Large intestine (tissue), 12 donors: ENCODE measurements at places on chromosomes 6 and 20.

DNA sequence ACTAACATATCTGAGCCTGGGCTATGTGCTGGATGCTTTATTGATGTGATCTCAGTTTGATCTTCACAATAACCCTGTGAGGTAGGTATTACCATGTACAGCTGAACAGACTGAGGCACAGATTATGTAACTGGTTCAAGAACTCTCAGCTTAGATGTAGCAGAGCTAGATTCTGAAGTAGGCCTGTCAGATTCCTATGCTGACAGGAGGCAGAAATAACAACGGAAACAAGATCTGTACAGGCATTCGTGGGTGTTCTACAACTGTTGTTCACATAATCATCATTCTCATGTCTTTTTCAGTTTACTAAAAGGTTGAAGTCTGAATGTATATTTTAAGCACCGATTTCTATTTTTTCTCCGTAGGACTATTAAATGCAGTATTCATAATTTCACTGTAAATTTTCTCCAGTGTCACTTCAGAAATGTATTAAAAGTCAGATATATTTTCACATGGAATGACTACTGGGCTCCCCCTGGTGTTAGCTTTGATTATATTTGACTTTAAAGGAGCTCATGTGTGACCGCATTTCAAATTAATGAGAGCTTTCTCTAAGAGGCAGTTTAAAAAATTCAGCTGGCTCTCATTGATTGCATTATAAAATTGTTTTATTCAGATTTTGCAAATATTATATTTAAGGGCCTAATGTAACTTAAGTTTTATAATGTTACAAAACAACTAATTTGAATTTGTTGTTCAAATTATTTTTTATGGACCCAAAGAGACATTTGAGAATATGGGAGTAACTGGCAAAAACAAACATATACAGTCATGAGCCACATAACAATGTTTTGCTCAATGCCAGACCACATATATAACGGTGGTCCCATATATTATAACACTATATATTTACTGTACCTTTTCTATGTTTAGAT, 36.4 kb upstream of the SLC17A4 start:
- H3K27ac ChIP-seq: no peak overlapping the region
- no peak overlapping the region for H3K4me3 ChIP-seq
- H3K27me3 ChIP-seq: no peaks in the 10 kb centered on the region
- H3K4me1 ChIP-seq: no peaks in the 10 kb centered on the region
- DNase-seq: no peak

- no peak overlapping the region for H3K4me3 ChIP-seq
- H3K27ac ChIP-seq: no peak overlapping the region
- H3K27me3 ChIP-seq: no peaks in the 10 kb centered on the region
- no peaks in the 10 kb centered on the region for H3K36me3 ChIP-seq
- no peak for DNase-seq
These were observed 441.6 kb downstream of the HACE1 start for GRCh38 chr6:104418125-104418524.

GRCh38 chr6:74979065-74979766, 226.6 kb downstream of the COL12A1 start:
- DNase-seq: no peak
- H3K27ac ChIP-seq: no peak overlapping the region
- no peaks in the 10 kb centered on the region for H3K4me1 ChIP-seq
- no peaks in the 10 kb centered on the region for H3K36me3 ChIP-seq
- no peaks in the 10 kb centered on the region for H3K27me3 ChIP-seq

GRCh38 chr6:26594730-26595632, 1.8 kb upstream of the ABT1 start:
- H3K4me3 ChIP-seq: peak overlapping the region; percentile 94
- no peak for DNase-seq
- peaks cover 20% of the 10 kb centered on the region for H3K36me3 ChIP-seq
- H3K27ac ChIP-seq: peak overlapping the region; percentile 26
- H3K27me3 ChIP-seq: peaks cover 34% of the 10 kb centered on the region
- H3K4me1 ChIP-seq: peaks cover 9% of the 10 kb centered on the region

- no peaks in the 10 kb centered on the region for H3K4me1 ChIP-seq
- no peak overlapping the region for H3K27ac ChIP-seq
These were observed 112.8 kb upstream of the INSM1 start for GRCh38 chr20:20255099-20255498.

DNA sequence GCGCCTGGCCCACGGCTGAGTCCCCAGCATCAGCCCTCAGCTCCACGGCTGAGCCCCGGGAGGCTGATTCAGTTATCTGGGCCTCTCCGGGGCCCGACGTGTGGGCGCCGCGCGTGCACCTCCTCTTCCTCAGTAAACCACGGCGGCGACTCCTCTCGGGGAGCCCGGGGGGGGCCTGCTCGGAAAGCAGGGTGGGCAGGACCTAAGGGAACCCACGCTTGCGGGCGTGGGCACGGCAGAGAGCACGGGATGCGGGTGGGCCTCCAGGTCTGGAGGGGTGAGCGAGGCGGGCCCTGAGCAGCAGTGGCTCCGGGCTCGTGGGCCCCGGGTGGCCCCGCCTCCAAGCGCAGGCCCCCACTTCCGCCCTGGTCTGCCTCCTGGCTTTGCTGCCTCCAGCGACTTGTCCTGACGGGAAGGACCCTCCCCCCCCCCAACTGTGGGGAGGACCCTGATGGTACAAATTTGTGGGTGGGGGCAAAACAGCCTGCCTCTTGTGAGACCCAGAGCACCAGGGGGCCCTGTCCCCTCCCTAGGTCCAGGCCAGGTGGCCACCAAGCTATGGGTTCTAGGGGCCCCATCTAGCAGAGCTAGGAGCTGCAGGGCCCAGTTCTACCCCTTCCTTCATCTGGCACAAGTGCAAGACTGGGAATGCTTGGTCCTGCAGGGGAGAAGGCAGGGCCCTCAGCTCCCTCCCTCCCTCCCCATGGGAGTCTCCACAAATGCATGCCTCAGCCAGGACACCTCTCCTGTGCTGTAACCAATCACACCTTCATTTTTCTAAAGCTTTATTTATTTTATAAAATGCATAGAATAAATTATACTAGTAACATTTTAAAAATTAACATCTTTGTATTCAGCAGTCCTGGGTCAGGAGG, 16.9 kb downstream of the UCKL1 start:
- H3K36me3 ChIP-seq: peaks cover 68% of the 10 kb centered on the region
- no peak for DNase-seq
- no peak overlapping the region for H3K4me3 ChIP-seq
- H3K27ac ChIP-seq: no peak overlapping the region
- no peaks in the 10 kb centered on the region for H3K27me3 ChIP-seq

- H3K27me3 ChIP-seq: no peaks in the 10 kb centered on the region
- H3K27ac ChIP-seq: peak overlapping the region; percentile 62
- H3K36me3 ChIP-seq: no peaks in the 10 kb centered on the region
- peak; percentile 74 for DNase-seq
- H3K4me3 ChIP-seq: no peak overlapping the region
These were observed 3.1 kb upstream of the CEBPB start for GRCh38 chr20:50187403-50188051.

- H3K4me3 ChIP-seq: no peak overlapping the region
- no peaks in the 10 kb centered on the region for H3K4me1 ChIP-seq
- no peaks in the 10 kb centered on the region for H3K27me3 ChIP-seq
- no peak overlapping the region for H3K27ac ChIP-seq
- H3K36me3 ChIP-seq: no peaks in the 10 kb centered on the region
- DNase-seq: no peak
These were observed 139.8 kb downstream of the SOX4 start for GRCh38 chr6:21733311-21733710.

GRCh38 chr6:130841128-130841728, 14.0 kb downstream of the SMLR1 start:
- no peaks in the 10 kb centered on the region for H3K27me3 ChIP-seq
- H3K27ac ChIP-seq: no peak overlapping the region
- H3K4me3 ChIP-seq: no peak overlapping the region
- no peaks in the 10 kb centered on the region for H3K4me1 ChIP-seq

GRCh38 chr6:58113960-58114359, 796.5 kb downstream of the PRIM2 start:
- no peak overlapping the region for H3K27ac ChIP-seq
- H3K4me1 ChIP-seq: no peaks in the 10 kb centered on the region
- H3K4me3 ChIP-seq: no peak overlapping the region

- H3K4me1 ChIP-seq: no peaks in the 10 kb centered on the region
- H3K4me3 ChIP-seq: no peak overlapping the region
- no peaks in the 10 kb centered on the region for H3K27me3 ChIP-seq
- H3K27ac ChIP-seq: no peak overlapping the region
- DNase-seq: no peak
These were observed 219.0 kb downstream of the ERMARD start for GRCh38 chr6:169970306-169970988.

- no peaks in the 10 kb centered on the region for H3K36me3 ChIP-seq
- no peaks in the 10 kb centered on the region for H3K4me1 ChIP-seq
- no peak overlapping the region for H3K27ac ChIP-seq
These were observed 316.6 kb downstream of the RFPL4B start for GRCh38 chr6:112663698-112664097.

DNA sequence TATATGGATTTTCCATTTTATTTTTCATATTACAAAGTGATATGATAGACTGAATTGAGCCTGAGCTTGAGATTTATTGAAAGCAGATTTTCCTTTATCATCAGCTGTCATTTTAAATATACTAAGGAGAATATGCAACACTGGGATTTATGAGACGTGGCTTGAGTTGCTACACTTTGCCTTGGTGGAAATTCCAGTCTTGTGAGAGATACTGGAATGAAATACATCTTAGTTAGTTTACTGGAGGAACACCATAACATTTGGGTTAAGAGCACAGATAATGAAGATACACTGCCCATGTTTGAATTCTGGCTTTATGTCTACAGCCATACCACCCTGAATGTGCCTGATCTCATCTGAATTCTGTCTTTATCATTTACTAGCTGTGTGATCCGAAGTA, 86.5 kb upstream of the IFNGR1 start:
- no peaks in the 10 kb centered on the region for H3K36me3 ChIP-seq
- H3K4me3 ChIP-seq: no peak overlapping the region
- DNase-seq: no peak
- H3K27ac ChIP-seq: no peak overlapping the region
- H3K27me3 ChIP-seq: no peaks in the 10 kb centered on the region

DNA sequence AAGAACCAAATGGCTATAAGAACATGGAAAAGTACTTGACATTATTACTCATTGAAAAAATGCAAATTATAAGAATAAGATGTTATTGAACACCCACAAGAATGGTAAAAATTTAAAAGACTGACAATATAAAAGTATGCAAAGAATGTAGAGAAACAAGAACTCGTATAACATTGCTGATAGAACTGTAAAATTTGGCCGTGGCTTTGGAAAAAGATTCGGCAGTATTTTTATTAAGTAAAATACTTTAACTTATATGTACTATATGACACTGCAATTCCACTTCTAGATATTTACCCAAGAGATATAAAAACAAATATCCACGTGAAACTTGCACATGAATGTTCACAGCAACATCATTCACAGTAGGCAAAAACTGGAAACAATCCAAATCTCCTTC, 239.2 kb downstream of the TPBG start:
- H3K36me3 ChIP-seq: no peaks in the 10 kb centered on the region
- DNase-seq: no peak
- H3K27ac ChIP-seq: no peak overlapping the region
- no peak overlapping the region for H3K4me3 ChIP-seq
- H3K27me3 ChIP-seq: no peaks in the 10 kb centered on the region

DNA sequence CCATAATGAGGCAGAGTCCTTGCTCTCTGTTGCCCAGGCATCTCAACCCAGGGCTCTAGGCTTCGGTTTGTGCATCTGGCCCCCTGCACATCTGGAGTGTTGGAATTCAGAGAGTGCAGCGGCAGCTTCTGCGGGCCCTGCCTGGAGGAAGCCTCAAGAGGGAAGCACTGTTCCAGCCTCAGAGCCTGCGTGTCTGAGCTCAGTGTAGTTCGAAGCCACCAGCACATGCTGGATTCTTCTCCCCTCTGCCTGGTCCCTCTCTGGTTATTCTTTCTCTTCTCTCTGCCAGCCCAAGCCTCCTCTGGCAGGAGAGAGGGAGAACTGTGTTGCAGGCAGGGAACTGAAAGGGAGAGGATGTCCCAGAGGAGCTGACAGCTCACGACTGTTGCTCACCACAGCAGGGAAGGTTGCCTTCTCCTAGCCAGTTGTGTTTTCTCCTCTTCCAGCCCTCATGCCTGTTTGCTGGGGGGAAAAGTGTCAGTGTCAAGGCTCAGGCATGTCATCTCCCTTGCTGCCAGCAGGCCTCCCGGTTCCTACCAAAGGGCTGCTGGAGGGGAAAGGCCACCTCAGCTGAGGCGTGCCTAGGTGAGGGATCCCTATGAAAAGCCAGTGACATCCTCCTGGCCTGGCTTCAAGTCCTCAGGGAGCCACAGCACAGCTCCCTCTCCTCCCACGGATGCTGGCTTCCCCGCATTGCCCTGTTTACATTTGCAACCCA, 126.0 kb upstream of the LRFN2 start:
- H3K4me1 ChIP-seq: peaks cover 9% of the 10 kb centered on the region
- H3K27me3 ChIP-seq: no peaks in the 10 kb centered on the region
- no peak overlapping the region for H3K4me3 ChIP-seq
- no peak overlapping the region for H3K27ac ChIP-seq

- H3K36me3 ChIP-seq: no peaks in the 10 kb centered on the region
- no peak overlapping the region for H3K4me3 ChIP-seq
- no peak overlapping the region for H3K27ac ChIP-seq
- peaks cover 24% of the 10 kb centered on the region for H3K27me3 ChIP-seq
- H3K4me1 ChIP-seq: peaks cover 3% of the 10 kb centered on the region
These were observed 30.7 kb downstream of the ZNF831 start for GRCh38 chr20:59194023-59194935.

GRCh38 chr20:47274401-47275108, 81.9 kb downstream of the ZMYND8 start:
- H3K36me3 ChIP-seq: peaks cover 58% of the 10 kb centered on the region
- no peak for DNase-seq
- H3K27ac ChIP-seq: peak overlapping the region; percentile 28
- H3K4me1 ChIP-seq: no peaks in the 10 kb centered on the region
- no peaks in the 10 kb centered on the region for H3K27me3 ChIP-seq

GRCh38 chr6:33999567-33999966, 146.3 kb downstream of the GRM4 start:
- H3K4me1 ChIP-seq: peaks cover 8% of the 10 kb centered on the region
- no peak overlapping the region for H3K27ac ChIP-seq
- DNase-seq: no peak
- no peaks in the 10 kb centered on the region for H3K27me3 ChIP-seq

GRCh38 chr6:141259807-141260206, 872.9 kb upstream of the GJE1 start:
- H3K27ac ChIP-seq: no peak overlapping the region
- no peaks in the 10 kb centered on the region for H3K27me3 ChIP-seq
- H3K36me3 ChIP-seq: no peaks in the 10 kb centered on the region
- DNase-seq: no peak

DNA sequence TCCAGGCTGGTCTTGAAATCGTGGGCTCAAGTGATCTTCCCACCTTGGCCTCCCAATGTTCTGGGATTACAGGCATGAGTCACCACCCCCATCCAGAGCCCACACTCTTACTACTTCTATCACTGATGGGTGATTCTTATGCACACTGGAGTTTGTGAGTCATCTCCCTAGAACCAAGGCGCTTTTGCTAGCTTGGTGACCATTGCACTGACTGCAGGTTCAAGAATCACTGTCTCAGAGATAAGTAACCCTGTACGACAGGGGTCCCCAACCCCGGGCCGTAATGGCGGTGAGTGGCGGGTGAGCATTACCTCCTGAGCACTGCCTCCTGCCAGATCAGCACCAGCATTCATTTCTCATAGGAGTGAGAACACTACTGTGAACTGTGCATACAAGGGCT, 118.8 kb downstream of the MAP3K7 start:
- no peak overlapping the region for H3K27ac ChIP-seq
- H3K4me3 ChIP-seq: no peak overlapping the region
- H3K27me3 ChIP-seq: peaks cover 8% of the 10 kb centered on the region
